ENCODE measurements at places on chromosomes 13 and 19. TPM values are rescaled to one million over a fixed set of nuclear protein-coding genes. Genes with fewer than 3 reads are reported as not detected.

GRCh38 chr19:9309139-9309973, at the start of gene ZNF699:
Gene ZNF699 (minus strand): TSS chr19:9309838. CDS start chr19:9305119, 4,719 bp downstream.
- DNase-seq, result peak; percentile 99

- DNase-seq, result peak; percentile 82
Observed at GRCh38 chr13:51222037-51222685, at the start of gene FAM124A. Gene FAM124A (plus strand): TSS chr13:51222398. CDS start chr13:51222502, 104 bp downstream.

DNA sequence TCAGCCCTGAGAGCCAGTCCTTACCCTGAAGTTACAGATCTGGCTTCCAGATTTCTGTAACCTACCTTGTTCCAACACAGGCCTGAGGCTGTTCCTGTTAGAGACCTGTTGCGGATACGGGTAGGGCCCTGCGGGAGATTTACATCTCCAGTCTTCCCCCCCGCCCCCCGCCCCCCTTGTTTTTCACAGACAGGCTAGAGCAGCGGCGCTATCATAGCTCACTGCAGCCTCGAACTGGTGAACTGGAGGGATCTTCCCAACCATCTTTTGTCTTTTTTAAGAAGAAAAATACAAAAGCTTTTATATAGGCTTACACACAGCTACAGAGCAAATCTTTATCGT, 10.6 kb upstream of the CEACAM21 start:
- no peak for DNase-seq

DNA sequence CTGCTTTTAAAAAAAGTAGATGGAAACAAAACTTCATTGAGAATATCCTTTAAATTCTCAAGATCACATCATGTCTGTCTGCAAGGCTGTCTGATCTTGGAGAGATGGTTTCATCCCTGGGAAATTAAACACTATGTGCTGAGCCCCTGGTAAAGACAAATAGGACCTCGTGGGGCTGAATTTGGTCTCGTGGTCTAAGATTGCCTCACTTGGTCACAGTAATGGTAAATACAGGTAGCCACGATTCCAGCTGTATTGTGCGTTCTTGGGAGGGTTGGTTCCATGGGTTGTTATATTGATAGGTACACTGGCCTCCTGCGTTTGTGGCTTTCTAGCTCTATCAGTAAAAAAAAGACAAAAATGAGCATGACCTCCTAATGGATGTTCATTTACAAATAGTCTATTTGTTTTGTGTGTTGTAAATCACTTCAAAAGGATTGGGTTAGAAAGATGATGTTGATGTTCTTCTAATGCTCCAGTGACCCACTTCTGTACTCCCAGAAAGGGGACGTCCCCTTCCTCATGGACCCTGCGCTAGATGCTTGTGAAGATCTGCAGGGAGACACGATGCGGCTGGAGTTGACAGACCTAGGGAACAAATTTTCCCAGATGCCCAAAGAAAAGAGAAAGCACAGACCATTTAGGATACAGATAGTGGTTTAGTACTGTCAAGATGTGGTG, 1.8 kb downstream of the CEBPG start:
- no peak for DNase-seq

DNA sequence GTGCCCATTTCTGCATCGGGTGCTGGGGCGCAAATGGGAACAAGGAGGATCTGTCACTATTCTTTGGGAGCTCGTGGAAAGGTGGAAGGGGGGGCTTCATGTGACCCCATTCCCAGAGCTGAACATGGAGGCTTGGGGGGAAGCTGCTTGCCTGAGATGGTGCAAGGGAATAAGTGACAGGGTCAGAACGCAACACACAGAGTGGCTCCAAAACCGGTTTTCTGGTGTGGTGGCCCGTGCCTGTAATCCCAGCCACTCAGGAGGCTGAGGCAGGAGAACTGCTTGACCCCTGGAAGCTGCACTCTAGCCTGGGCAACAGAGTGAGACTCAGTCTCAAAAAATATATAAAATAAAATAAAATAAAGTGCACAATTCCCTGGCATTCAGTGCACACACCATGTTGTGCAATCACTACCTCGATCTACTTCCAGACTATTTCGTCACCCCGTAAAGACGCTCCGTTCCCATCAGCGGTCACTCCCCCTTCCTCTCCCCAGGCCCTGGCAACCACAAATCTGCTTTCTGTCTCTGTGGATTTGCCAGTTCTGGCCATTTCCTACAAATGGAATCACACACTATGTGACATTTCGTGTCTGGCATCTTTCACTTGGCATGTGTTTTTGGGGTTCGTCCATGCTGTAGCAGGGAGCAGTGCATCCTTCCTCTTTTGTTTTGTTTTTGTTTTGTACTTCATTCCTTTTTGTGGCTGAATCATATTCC, 18.2 kb upstream of the COMP start:
- no peak for DNase-seq

Gene FXYD5
- 35.4 TPM for total RNA-seq

Gene DNAAF3
- total RNA-seq, result 8.7 TPM

DNA sequence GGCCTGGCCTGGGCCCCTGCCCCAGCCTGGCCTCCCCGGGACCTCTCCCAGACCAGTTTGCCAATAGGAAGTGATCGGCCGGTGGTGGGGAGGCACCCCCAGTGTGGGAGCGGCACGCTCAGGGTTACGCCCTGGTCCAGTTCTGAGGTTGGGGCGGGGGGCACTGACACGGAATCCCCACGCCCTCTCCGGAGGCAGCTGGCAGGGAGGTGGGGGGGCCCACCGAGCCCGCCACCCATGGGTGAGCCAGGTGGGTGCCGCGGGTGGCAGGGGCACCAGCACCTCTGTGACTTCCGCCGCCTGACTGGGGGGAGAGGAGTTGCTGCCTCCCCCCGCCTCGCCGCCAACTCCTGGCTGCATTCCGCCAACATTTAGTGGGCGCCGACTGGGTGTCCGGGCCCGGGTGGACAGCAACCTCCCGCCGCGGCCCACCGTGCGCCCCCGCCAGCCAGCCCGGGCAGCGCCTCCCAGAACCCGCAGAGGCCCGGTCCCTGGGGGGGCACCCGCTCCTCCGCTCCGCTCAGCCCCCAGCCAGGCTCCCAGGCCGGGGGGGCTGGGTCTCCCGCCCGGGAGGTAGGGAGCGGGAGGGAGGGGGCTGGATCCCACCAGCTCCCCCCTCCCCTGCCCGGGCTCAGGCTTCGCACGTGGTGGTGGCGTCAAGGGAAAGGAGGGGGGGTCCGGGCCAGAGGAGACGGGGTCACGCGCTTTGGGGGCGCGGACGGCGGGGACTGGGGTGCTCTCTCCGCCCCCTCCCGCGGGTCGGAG, 2.0 kb downstream of the ZBTB7A start:
- peak; percentile 73 for DNase-seq

Gene SBNO2
- 46.0 TPM for total RNA-seq

DNA sequence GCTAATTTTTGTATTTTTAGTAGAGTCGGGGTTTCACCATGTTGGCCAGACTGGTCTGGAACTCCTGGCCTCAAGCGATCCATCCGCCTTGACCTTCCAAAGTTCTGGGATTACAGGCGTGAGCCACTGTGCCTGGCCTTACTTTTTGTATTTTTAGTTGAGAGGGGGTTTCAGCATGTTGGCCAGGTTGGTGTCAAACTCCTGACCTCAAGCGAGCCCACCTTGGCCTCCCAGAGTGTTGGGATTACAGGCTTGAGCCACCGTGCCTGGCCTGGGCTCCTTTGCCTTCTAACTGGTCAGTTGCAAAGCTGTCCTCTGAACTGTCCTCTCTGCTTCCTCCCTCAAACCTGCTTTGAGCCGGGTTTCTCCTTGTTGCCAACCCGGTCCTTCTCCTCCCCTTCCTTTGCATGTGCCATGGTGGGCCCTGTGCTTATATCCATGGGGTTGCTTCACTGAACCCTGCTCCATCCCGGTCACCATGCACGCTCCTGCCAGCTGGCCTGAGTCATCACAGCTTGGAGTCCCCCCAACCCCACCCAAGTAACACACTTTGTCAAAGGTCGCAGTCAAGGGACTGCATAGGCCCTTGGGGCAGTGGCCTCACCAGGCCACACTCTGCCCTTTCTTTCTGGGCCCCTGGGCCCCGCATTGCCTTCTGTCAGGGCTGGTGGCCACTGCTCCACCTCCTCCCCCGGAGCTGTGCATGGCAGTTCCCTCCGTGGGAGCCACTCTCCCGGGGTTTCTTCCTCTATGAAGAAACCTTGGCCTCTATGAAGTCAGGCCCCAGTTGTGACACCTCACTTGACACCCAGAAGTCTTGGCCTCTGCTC, 21.2 kb downstream of the WTIP start:
- no peak for DNase-seq

- no peak for DNase-seq
Observed at GRCh38 chr13:83214452-83214851, 667.8 kb downstream of the SLITRK1 start.

Gene GRK1
- total RNA-seq, result 1.7 TPM

DNA sequence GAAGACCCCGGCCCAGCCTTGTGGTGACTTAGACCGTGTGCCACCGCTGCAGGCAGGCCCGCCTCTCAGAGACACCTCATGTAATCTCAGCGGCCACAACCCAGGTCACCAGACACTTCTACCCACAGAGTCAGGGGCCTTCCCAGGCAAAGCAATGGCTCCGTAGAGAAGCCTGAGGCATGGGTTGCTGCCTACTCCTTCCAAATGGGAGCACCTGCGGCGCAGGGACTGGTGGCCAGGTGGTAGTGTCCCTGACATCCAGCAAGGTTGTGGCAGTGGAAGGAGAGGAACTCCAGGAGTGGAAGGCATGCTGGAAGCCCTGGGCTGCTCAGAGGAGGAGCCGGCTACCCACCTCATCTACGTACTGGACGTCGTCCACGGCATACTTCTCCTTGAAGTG, 21.0 kb downstream of the PEPD start:
- no peak for DNase-seq

GRCh38 chr13:51240958-51241357, 18.8 kb downstream of the FAM124A start:
- peak; percentile 38 for DNase-seq

- DNase-seq, result no peak
Observed at GRCh38 chr13:64591971-64592370, 2638.2 kb downstream of the PCDH9 start.

DNA sequence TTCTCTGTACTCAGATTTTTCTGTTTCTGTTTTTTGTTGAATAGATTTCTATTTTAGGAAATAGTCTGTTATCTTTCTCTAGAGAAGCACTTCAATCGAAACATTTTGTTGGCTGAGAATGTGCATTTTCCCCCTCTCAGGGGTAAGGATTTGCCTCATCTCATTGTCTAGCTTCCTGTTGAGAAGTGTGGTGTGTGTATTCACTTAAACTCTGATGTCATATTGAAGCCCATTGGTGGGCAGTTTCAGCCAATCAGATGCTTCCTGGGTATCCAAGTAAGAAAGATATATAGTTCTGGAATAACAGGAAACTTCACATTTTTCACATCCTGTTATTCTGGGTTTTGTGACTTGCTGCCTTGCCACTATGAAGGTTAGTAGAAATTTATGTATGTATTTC, 87.6 kb downstream of the ARHGEF7 start:
- no peak for DNase-seq

GRCh38 chr13:79900356-79900755, 419.4 kb downstream of the NDFIP2 start:
- no peak for DNase-seq

DNA sequence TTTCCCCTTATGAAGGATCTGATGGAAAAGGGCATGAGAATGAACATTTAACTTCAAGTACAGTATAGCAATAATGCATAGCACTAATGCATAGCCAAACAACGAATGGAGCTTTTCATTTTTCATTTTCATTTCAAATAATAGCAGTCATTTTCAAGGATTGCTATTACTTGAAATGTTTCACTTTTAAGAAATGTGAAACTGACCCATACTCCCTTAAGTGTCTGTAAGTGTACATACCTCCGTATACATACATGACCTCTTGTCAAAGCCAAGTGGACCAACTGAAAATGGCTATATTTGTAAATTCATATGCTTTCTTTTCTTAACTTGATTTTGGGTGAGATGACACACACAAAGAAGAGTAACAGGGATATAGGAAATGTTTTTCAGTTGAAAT, 3.8 kb downstream of the RAP2A start:
- DNase-seq, result no peak

- DNase-seq, result no peak
Observed at GRCh38 chr13:49865218-49865617, 70.9 kb downstream of the SPRYD7 start.

DNA sequence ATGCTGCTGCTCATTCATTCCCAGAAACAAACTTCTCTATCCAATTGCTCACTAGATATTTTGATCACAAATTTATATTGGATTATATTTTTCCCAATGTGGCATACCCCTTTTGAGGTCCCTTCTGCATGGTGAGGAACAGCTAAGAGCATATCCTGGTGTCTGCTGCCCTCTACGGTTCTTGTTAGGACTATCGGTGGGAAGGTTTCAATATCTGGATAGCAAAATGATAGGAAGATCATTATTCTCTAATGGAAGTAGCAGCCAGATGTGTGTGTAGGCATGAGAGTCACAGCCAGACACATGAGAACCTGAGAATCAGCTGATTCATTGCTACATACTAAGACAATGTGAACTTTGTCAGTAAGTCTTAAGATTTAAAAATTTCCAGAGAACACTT, 1422.4 kb upstream of the MIR17HG start:
- DNase-seq, result peak; percentile 66

DNA sequence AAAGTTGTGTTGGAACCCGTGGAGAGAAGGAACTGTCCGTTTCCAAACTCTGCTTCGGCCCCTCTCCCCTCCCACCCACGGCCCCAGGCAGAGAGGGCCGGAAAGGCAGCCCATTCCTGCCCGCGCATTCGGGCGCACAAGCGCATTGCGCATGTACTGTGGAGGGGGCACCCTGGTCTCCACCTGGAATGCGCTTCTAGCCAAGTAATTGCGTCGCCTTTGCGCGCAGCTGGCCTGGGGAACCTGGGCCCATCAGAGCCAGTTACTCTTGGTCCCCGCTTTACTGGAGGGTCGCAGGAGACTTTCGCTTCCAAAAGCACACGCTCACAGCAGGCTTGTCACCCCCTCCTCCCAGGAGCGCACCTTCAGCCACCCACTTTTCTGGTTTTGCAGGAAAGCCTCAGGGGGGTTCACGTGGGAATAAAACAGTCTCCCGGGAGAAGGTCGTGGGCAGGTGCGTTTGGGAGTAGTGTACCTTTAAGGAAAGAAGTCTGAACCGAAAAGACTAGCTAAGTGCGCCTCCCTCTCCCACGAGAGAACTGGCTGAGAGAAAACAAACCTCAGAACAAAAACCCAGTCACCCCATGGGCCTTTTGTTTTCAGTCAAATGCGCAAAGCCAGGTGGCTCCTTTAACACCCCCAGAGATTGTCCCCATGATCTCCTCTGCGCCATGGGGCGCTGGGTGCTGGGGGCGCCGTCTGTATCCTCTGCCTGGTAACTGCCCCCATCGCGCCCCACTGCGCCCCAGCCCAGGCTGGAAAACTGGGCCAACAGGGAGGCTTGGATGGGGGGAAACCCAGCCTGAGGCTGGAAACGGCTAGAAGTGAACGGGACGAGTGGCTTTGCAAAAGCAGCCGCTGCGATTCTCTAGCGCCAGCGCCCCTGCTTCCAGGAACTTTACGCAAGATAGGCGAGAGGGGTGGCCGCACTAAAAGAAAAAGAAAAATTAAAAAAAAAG, 28.5 kb downstream of the GSX1 start:
- DNase-seq, result peak; percentile 64

Gene ZNF823
- 10.6 TPM for total RNA-seq

Gene DLEU7
- not detected for total RNA-seq
